Natural killer cell (primary cell): ENCODE measurements at places on chromosomes 4 and X. TPM values are rescaled to one million over a fixed set of nuclear protein-coding genes. Genes with fewer than 3 reads are reported as not detected.
A peak's percentile ranks its signal among the peaks of the same experiment; 100 is the strongest.

DNA sequence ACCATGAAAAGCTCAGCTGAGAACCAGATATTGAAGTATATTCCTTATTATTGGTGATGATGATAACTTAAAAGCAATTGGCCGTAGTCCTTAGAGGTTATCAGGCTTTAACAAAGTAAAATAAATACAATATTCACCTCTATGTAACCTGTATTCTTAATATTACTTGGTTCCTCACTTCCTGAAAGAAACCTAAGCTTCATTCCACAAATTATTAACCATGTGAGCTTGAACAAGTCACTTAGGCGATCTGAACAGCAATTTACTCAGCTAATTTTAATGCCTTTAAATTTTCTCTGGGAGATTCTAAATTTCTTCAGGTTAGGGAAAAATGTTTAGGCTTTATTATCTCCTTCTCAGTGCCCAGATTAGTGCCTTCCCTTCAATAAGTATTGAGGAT, 69.2 kb downstream of the CLDN22 start:
- no peaks in the 10 kb centered on the region for H3K27me3 ChIP-seq
- H3K4me1 ChIP-seq, result no peaks in the 10 kb centered on the region
- H3K36me3 ChIP-seq, result no peaks in the 10 kb centered on the region
- DNase-seq, result no peak

ZCCHC18 gene
- 4.4 TPM for total RNA-seq

DNA sequence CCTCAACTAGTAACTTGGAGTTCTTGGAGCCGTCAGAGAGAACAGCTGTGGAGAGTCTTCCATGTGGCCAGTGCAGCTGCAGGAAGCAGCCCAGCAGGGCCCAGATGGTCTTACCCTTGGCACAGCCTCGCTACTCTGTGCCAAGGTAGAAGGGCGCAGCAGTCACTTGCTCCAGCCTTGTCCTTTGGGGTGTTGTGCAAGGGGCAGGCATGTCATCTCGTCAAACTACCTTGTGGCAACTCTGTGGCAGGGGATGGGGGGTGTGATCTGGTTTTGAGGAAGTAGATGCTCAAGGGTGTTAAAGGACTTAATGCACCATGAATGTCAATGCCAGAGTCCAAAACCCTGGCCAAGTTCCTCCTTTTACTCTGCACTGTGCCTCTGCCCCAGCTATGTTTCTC, 34.2 kb upstream of the TBC1D14 start:
- H3K36me3 ChIP-seq, result peaks cover 48% of the 10 kb centered on the region
- H3K27ac ChIP-seq, result no peak overlapping the region
- H3K4me1 ChIP-seq, result peaks cover 19% of the 10 kb centered on the region
- no peaks in the 10 kb centered on the region for H3K27me3 ChIP-seq
- DNase-seq, result no peak
- H3K4me3 ChIP-seq, result no peak overlapping the region

- no peak overlapping the region for H3K4me3 ChIP-seq
- no peak for DNase-seq
- no peak overlapping the region for H3K27ac ChIP-seq
- no peaks in the 10 kb centered on the region for H3K36me3 ChIP-seq
- no peaks in the 10 kb centered on the region for H3K4me1 ChIP-seq
Measured at GRCh38 chr4:133316909-133317308, 167.8 kb downstream of the PCDH10 start.

GRCh38 chr4:11131491-11131890, 297.2 kb downstream of the HS3ST1 start:
- H3K4me1 ChIP-seq, result no peaks in the 10 kb centered on the region
- H3K27ac ChIP-seq, result no peak overlapping the region
- no peak for DNase-seq
- no peaks in the 10 kb centered on the region for H3K27me3 ChIP-seq
- no peaks in the 10 kb centered on the region for H3K36me3 ChIP-seq

TAF7L gene
- total RNA-seq, result not detected

APBB2 gene
- total RNA-seq, result 0.38 TPM

FAM114A1 gene
- total RNA-seq, result 0.70 TPM

DNA sequence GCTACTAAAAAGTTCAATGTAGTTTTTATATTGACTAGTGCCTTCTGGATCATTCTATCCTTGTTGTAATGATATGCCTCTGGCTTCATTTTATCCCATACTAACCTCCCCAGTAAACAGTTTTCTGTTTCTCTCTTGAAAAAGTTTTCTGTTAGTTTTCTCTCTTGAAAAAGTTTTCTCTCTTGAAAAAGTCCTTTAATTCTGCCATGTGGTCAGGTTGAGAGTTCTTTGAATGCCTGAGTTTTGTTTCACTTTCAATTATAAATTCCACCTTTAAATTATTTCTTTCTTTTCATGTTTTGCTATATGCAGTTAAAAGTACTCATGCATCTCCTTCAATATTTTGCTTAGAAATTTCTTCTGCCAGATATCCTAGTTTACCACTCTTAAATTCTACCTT, 1139.6 kb downstream of the STPG2 start:
- no peak overlapping the region for H3K27ac ChIP-seq
- no peaks in the 10 kb centered on the region for H3K4me1 ChIP-seq
- DNase-seq, result no peak
- no peaks in the 10 kb centered on the region for H3K27me3 ChIP-seq

DNA sequence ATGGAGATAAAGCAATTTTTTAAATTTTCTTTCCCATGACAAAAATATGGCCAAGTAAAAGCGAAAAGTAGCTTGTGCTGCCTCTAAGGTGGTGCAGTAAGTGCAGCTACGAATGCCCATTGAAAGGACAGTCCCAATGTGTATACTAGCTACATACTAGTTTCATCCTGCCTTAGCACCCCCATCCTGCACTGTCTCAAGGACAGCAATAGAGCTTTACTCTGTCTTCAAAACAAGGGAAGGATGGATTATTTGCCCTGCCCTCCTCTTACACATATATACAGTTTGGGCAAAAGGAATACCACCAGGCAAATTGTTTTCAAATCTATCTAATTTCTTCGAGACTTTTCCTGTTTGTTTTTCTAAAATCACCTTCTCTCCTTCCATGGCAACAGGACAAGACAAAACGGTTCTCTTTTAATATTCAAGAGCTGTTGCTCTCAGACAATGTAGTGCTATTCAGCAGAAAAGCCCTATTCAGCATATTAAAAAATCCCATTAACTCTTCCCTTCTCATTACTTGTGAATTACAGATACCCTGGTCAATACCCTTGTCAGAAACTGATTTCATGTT, 75.1 kb upstream of the SLC7A11 start:
- H3K27me3 ChIP-seq, result no peaks in the 10 kb centered on the region
- no peak overlapping the region for H3K4me3 ChIP-seq
- H3K4me1 ChIP-seq, result no peaks in the 10 kb centered on the region
- H3K27ac ChIP-seq, result no peak overlapping the region

DNA sequence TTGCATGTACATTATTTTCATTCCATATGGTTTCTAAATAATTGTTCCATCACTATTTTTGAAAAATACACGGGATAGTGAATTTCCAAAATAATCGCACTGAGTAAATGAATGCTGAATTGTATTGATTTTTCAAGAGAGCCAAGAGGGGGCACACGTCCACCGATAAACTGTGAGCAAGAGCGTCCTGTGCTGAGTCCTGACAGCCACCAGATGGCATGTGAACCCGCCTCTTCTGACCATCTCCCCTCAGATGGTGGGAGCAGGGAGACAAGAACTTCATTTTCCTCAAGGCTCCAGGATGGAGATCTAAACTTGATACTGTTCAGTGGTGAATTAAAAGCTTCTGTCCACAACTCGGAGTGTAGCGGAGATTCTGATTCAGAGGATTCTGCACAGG, 30.6 kb upstream of the IL9R start:
- DNase-seq, result peak; percentile 62
- H3K4me1 ChIP-seq, result no peaks in the 10 kb centered on the region
- H3K27me3 ChIP-seq, result no peaks in the 10 kb centered on the region
- H3K27ac ChIP-seq, result no peak overlapping the region
- H3K36me3 ChIP-seq, result no peaks in the 10 kb centered on the region
- no peak overlapping the region for H3K4me3 ChIP-seq

- no peak overlapping the region for H3K27ac ChIP-seq
- no peaks in the 10 kb centered on the region for H3K27me3 ChIP-seq
- DNase-seq, result no peak
- no peaks in the 10 kb centered on the region for H3K4me1 ChIP-seq
Measured at GRCh38 chr4:158292156-158292555, 81.9 kb downstream of the TMEM144 start.

DNA sequence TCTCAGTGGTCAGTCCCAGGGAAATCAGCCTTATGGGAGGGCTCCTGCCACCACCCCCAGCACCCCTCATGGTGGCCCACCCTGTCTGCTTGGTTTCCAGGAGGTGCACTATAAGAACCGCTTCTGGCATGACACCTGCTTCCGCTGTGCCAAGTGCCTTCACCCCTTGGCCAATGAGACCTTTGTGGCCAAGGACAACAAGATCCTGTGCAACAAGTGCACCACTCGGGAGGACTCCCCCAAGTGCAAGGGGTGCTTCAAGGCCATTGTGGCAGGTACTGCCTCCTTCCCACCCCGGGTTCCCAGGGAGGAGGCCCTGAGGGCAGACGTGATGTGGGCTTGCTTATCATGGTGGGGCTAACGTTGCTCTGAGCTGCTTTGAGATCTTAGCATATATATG, 44.3 kb downstream of the MAP7D3 start:
- peaks cover 23% of the 10 kb centered on the region for H3K4me1 ChIP-seq
- no peaks in the 10 kb centered on the region for H3K27me3 ChIP-seq
- no peak overlapping the region for H3K27ac ChIP-seq

P2RY4 gene
- 0.53 TPM for total RNA-seq

DNA sequence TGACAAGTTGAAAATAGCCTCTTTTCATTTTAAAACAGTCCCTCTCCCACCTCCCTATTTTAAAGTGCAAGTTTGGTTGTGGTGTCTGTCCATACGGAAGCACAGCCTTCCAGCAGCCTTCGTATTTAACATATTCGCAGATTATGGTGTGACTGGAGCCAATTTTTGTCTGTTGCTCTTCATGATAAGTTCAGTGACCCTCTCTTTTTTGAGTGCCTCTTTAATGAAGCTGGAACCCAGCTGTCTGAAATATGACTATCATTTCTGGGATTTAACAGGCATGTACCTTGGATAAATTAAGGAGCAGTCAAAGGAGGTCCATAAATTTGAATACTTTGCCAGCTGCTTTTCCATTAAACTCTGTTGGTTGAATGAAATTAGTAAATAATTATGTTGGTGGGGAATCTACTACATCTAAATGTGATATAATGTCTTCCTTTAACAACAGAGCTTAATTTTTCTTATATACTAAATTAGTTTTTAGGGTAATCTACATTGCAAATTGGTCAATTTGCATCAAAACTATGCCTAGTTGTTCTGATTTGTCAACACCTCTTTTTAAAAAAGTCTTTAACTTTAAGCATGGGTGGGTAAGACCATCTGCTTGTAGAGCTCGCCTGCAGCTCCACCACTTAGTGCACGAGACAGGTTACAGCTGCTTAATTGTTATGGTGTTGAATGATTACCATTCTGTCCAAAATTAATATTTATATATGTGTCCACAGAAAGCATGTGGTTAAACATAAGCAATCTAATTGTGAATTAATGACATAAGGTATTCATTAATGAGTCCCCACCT, 216.6 kb downstream of the DCTD start:
- no peak for DNase-seq
- no peaks in the 10 kb centered on the region for H3K4me1 ChIP-seq

GRCh38 chrX:40468033-40468846, 112.5 kb upstream of the ATP6AP2 start:
- H3K27ac ChIP-seq, result no peak overlapping the region
- peak; percentile 58 for DNase-seq
- H3K4me1 ChIP-seq, result peaks cover 12% of the 10 kb centered on the region
- no peaks in the 10 kb centered on the region for H3K27me3 ChIP-seq
- no peak overlapping the region for H3K4me3 ChIP-seq
- no peaks in the 10 kb centered on the region for H3K36me3 ChIP-seq

MTNR1A gene
- not detected for total RNA-seq

FAAH2 gene
- total RNA-seq, result 0.12 TPM

MAGEE1 gene
- total RNA-seq, result 6.3 TPM

SOWAHB gene
- total RNA-seq, result not detected
